Sciatic nerve (tissue), 2 donors: ENCODE measurements at places on chromosomes 6 and 20. TPM values are rescaled to one million over a fixed set of nuclear protein-coding genes. Genes with fewer than 3 reads are reported as not detected.

FITM2 gene
- total RNA-seq = 7.5 TPM

NKAIN2 gene
- total RNA-seq = 48.4 TPM

AARS2 gene
- total RNA-seq = 13.3 TPM

PRR3 gene
- 10.9 TPM for total RNA-seq

FAM83B gene
- not detected for total RNA-seq

OR2J3 gene
- total RNA-seq = not detected

ABHD16B gene
- total RNA-seq = not detected

RTF2 gene
- 88.7 TPM for total RNA-seq

EPPIN gene
- total RNA-seq = not detected

RRAGD gene
- total RNA-seq = 22.1 TPM

ARHGAP18 gene
- 18.2 TPM for total RNA-seq

GRCh38 chr6:30258204-30258603 lies 45.0 kb upstream of the TRIM26 start:
- DNase-seq = no peak

GRCh38 chr6:124123617-124124209 lies 320.0 kb downstream of the NKAIN2 start:
- DNase-seq = no peak

- DNase-seq = no peak
Measured at GRCh38 chr20:61448386-61448785, 196.3 kb downstream of the CDH4 start.

DNA sequence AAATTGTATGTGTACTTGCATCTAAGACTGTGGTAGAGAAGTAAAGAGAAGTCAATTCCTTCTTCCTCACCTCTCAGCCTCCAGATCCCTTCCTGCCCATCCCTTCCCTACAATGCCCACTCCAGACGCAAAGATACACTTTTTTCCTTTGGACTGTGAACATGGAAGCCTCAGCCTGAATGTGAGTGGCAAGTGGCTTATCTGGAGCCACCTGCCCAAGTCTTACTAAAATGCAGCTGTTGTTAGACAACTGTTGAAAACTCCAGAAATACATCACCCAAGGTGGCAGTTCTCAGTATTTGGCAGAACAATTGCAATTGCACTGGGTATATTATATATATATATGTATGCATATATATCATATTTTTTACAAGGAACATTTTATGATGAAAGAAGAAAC lies 7.5 kb downstream of the VGLL2 start:
- DNase-seq = no peak

- DNase-seq = no peak
Measured at GRCh38 chr6:143007646-143008045, 53.0 kb upstream of the AIG1 start.

GRCh38 chr6:87706187-87706966 lies 4.3 kb upstream of the AKIRIN2 start:
- DNase-seq = no peak

GRCh38 chr6:43636308-43636659 lies 644 bp downstream of the MAD2L1BP start:
- no peak for DNase-seq

GRCh38 chr6:108441141-108441540 lies 119.6 kb upstream of the FOXO3 start:
- DNase-seq = no peak

- no peak for DNase-seq
Measured at GRCh38 chr6:26420688-26421171, 18.7 kb downstream of the BTN3A1 start.

GRCh38 chr6:54716877-54717276 lies 129.7 kb upstream of the FAM83B start:
- DNase-seq = no peak

DNA sequence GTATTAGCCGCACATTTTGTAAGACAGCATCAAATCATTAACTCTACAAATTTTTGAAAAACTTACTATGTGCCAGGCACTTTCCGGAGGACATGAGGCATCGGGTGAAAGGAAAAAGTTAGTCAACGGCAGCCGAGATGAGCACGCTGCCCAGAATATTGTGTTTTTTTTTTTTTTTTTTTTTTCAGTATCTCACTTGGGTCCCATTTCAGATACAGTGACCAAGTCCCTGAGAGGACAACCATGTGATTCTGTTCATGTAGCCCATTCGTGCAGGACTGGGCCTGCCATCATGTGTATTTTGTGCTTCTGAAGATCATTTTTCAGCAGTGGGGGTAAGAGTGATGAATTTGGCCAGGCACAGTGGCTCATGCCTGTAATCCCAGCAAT lies 1.3 kb downstream of the SLA2 start:
- DNase-seq = no peak

DNA sequence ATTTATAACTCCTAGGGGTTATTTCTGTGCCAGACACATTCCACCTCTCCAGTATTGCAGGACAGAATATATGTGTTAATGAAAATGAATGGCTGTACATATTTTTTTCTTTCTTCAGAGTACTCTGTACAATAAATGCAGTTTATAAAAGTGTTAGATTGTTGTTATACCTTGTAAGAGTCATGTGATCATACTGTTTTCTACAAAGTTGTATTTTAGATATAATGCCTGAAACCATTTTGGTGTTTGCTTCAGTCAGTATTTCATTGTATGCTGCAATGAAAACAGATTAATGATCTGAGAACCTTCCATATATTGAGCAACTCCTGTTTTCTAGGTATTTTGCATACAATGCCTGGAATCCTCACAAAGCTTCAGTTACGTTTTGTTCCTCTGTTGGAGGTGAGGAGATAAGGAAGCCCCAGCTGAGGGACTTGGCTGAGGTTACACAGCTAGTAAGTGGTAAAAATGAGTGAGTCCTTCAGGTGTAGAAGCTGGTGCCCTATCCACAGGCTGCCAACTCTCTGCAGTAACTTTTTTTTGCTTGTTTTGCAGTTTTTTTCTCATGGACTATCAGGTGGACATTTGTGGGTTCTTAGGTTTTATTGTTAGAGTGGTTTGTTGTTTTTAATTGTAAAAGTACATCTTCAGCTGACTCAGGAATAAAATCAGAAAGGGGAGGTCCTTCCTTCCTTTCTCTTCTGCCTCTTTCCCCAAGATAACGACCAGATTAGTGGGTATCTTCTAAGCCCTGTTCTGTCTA lies 11.6 kb downstream of the PDCD2 start:
- no peak for DNase-seq

- DNase-seq = no peak
Measured at GRCh38 chr6:37099442-37099841, 70.5 kb upstream of the PIM1 start.

- no peak for DNase-seq
Measured at GRCh38 chr6:1923449-1923848, 313.7 kb downstream of the FOXC1 start.

DNA sequence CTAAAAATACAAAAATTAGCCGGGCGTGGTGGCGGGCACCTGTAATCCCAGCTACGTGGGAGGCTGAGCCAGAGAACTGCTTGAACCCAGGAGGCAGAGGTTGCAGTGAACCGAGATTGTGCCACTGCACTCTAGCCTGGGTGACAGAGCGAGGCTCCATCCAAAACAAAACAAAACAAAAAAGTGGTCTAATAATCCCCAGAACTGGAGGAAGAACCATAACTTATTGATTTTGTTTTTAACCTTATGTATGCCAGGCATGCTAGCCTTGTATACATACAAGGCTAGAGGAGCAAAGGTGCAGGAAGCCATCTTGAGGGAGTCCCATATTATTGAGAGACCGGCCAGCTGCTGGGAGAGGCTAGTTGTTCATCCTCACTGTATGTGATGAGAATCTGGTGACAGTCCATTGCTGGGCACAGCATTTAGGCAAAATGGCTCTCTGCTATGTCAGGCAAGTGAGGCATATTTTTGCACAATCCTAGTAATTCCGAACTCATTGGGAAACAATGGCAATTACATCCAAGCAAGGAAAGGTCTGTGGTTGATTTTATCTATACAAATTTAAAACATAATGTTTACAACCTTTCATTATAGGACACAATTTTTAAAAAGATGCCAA lies 18.0 kb downstream of the HFE start:
- no peak for DNase-seq

DNA sequence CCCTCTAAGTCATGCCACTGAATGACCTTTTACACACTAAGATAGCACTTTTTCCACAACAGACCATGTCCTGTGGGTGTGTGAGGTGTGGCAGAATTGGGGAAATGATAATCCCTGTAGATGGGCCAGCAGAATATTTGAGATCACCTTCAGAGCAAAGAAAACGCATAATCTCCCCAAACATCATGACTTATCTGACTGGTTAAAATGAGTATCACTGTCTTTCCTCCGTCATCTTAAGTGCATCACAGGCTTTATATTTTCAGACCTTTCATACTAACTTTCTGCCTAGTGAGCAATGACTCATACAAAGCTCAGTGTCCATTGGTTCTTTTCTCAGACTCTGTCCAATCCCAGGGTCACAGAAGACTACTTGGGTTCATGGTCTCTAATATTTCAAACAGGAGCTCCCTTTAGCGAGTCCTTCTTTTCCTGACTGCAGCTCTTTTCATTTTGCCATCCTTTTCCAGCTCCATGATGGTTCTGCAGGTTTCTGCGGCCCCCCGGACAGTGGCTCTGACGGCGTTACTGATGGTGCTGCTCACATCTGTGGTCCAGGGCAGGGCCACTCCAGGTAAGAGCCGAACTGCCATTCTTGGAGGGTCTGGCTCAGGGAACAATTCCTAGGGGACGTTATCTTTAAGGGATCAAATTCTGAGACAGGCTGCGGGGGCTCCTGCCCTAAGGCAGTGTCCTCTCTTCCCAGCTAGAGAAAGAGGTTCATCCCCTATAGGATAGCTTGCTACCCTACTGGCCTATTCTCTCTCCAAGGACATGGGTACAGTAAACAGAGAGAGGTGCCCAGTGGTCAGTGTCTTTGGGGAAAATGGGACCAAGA lies at the start of gene HLA-DPB1:
Gene HLA-DPB1, plus strand, starts transcription at position 423 of the 838 bp plus-strand sequence. Its CDS starts 52 bp downstream, at position 475.
- DNase-seq = no peak

DNA sequence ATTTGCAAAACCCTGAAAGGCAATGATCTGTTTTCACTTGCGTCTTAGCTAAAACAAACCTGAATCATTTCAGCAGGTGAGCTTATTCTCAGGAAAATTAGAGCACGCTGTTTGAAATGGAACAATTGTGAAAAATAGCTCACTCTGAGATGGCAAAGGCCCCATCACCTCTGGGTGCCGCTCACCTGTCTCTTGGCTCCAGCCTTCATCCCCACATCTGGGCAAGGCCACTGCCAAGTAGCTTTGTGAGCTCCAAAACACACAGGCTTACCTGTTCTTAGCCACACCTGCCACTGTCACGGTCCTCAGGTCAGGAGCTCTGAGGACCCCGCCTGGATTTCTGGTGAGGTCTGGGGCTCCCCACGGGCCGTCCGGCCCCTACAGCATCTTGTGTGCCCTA lies 66.7 kb downstream of the SMOC2 start:
- no peak for DNase-seq

DNA sequence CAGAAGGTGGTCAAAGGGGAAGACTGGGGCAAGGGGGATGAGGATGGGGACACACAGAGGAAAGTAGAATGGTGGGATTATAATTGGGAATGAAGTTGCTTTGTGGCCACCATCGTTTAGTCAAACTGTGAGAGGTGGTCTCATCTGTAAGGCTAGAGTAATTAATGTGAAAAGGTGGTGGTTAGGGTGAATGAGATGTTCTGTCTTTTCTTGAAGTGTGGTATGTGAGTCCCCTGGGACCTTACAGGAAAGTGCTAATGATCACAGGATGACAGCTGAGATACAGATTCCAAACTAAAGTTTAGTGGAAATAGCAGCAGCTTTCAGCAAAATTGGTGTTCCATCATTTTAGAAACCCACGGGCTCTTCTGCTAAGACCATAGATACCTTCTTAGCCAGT lies 10.7 kb downstream of the ZFAND3 start:
- DNase-seq = no peak

- no peak for DNase-seq
Measured at GRCh38 chr20:3930265-3931206, 41.3 kb downstream of the PANK2 start.

DNA sequence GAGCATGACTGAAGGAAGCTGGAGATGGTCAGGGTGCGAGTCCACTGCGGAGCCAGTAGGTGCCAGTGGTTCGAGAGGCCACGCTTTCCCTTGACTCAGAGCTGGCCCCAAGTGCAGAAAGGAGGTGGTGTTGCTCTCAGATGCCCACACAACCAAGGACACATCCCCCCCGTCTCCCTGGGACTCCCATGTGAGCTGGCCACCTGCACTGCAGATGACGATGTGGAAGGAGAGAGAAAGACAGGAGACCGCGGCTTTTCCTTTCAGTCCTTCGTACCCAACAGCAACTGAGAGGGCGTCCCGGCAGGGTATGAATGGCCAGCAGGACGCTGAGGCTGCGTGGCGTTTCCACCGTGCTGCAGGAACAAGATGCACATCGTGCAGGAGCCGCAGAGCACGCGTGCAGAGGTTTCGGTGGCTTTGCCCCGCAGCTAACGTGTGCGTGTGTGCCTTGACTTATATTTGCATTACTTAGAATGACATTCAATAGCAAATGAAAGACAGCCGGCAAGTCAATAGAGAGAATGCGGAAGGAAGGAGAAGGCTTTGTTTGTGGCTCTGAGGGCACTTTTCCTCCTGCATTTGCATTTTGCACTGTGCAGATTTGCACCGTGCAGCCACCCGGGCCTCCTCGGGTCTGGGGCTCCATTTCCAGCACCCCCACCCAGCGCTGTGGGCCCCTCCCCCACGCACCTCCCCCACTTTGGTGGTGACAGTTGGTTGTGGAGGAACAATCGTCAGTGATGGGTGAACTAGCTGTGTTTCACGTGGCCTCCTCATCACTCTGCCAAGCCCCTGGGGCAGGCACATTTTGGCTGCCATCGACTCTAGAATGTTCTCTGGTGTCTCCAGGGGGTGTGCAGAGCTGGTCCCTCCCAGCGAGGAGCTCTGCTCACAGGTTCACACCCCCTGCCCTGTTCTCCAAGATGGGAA lies 26.4 kb upstream of the BHLHE23 start:
- no peak for DNase-seq

GRCh38 chr6:89323511-89323971 lies 8.4 kb upstream of the GABRR2 start:
- DNase-seq = no peak

DNA sequence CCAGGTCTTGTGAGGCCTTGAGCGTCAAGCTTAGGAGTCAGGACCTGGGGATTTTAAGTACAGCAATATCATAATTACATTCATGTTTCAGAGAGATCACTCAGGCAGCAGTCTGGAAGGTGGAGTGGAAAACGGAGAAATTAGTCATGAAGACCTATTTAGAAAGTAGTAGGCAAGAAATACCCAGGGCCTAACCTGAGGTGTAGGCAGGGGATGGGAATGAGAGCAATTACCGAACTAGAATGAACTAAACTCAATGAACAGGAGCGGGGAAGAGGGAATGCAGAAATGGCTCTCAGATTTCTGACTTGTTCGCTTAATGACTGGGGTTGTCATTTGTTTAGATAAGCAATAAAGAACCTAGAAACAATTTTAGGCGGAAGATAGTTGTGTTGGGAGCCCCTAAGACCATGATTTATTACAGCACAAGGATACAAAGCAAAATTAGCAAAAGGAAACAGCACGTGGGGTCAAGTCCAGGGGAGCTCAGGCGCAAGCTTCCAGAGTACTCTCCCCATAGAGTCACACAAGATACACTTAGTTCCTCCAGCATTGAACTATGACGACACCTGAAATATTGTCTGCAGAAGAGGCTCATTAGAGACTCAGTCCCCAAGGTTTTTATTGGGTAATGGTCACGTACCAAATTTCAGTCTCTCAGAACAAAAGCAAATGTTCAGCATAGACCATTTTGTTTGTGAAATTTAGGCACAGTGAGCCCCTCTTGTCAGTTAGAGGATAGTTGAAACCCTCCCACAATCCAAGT lies 178.8 kb upstream of the AKAP12 start:
- DNase-seq = no peak
